CD4-positive, alpha-beta T cell treated with Interleukin-15 for 1 hour (primary cell): ENCODE measurements at places on chromosomes 6 and 20.

- DNase-seq = no peak
These were observed 170.0 kb downstream of the VEGFA start for GRCh38 chr6:43940071-43940392.

DNA sequence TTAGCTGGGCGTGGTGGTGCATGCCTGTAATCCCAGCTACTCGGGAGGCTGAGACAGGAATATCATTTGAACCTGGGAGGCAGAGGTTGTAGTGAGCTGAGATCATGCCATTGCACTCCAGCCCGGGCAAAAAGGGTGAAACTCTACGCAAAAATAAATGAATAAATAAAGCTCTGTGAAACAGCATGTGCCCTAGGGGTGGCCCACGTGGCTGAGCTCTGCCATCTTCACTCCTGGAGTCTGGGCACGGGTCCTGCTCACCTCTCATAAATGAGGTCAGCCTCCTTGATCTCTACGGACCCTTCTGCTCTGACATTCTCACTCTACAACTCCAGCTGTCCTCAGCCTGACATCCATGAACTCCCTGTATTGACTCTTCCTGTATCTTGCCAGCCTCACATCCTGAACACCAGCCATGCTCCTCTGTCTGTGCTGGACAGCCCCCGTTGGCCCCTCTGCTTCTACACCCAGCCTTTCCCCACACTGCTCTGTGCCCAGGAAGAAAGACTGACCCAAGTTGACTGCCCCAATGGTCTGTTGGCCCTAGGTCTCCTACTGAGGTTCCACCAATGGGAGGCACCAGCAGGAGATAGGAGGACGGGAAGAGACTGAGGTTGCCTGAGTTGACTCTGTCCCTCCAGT, 21.9 kb downstream of the CPNE5 start:
- no peak for DNase-seq

DNA sequence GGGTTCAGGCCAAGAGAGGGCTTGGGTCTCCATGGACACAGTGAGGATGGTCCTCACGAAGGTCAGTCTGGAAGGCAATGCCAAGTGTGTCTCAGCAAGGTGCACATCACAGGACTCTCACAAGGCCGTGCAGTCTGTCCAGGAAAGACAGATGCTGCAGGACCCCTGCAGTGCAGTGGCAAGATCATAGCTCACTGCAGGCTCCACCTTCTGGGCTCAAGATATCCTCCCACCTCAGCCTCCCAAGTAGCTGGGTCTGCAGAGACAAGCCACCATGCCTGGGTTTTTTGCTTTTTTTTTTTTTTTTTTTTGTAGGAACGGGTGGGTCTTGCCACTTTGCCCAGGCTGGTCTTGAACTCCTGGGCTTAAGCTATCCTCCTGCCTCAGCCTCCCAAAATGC, 26.4 kb downstream of the ZMYND8 start:
- no peak for DNase-seq

DNA sequence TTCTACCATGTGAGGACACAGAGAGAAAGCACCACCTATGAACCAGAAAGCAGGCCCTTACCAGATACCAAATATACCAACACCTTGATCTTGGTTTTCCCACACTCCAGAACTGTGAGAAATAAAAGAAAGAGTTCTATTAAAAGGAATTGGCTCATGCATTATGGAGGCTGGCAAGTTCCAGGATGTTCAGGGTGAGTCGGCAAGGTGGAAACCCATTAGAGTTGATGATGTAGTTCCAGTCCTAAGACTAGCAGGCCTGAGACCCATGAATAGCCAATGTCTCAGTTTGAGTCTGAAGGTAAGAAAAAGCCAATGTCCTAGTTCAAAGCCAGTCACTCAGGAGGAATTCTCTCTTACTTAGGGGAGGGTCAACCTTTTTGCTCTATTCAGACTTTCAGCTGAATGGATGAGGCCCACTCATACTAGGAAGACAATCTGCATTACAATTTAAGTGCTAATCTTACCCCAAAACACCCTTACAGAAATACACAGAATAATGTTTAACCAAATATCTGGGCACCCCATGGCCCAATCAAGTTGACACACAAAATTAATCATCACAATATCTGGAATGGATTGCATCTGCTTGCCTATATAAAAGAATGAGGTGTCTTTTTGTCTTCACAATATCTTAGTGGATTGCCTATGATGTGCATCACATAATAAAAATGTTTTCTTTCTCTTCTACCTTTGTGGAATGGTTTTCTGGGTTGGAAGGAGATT, 5.5 kb upstream of the TAAR1 start:
- no peak for DNase-seq

DNA sequence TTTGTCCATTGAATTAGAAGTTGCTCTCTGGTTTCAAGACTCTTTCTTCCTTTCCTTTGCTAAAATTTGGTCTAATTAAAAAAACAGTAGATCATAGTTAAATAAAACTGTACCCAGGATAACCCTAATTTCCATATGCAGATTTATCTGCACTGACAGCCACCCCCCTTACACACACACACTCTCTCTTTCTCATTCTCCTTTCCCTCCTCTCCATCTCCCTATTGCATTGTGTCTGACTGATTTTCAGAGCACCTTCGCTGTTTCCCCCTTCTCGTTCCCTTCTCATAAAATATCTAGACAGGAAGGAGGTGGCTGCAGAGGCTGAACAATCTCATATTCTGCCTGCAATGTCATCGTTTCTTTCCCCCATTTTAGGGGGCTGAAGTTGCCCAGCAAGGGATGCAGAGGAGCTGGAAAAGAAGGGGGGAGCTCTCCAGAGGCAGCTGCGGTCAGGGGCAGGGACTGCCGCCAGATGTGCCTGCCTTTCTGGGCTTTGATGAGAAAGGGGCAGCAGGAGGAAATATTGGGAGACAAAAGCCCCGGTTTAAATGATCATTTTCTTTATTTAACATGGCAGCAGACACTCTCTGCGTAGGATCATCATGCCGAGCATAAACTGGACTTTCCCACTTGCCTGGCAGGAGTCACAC, 22.5 kb upstream of the MMS22L start:
- DNase-seq = no peak

- DNase-seq = no peak
These were observed 36.5 kb downstream of the JARID2 start for GRCh38 chr6:15282334-15282733.

- DNase-seq = no peak
These were observed 277.9 kb upstream of the BMP2 start for GRCh38 chr20:6489361-6490171.

GRCh38 chr20:55919319-55919718, 86.0 kb downstream of the CBLN4 start:
- no peak for DNase-seq

DNA sequence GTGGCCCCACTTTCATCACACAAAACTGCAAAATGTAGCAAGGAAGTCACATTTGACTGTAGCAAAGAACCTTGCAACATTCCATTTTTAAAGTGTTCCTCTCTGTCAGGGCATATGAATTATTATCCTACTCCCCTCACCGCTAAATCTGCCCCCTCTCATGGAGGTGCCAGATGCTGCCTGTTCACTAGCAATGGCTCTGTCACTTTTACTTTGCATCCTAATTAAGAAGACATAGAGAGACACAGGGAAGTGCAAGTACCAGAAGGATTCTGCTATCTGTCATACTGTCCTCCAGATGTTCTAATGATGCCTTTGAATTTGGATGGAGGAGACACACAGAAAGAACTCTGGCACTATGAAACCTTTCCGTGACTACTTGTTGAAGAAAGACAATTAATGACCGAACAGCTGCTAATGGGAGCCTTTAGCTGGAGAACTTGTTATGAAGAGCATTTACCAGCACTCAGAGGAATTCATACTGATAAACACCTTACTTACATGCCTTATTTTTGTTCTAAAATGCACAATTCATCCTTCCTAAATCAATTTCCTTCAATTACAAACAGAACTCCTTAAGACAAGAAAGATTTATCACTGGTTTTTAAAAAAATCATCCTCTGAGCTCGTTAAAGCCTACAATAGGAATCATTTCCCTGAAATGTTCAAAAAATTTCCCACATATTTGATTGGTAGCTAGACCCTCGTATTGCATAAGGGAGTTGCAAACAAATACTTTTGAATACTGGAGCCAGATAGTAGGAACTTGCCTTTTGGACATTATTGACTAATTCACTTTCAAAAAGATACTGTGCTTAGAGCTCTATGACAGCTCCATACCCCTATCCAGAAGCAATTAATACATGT, 292.6 kb downstream of the UBE3D start:
- DNase-seq = no peak

DNA sequence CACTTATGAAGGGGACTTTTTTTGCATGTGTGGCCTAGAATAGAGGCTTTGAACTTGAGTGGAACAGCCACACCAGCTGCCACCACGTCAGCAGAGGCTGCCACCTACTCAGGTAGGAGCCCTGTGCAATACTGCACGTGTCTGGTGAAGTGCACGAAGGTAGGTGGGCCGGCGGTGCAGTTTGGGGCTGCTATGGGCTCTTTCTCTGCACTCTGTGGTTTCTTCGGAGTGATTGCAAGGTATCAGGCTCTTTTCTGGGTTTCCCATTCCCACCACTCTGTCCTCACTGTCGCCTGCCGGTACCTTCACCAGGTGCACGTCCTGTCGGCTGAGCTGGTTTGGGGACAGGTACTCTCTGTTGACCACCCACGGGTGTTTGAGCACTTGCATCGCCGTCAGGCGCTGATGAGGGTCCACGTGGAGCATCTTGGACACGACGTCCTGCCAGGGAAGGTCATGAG, 30.8 kb upstream of the MPC1 start:
- no peak for DNase-seq

DNA sequence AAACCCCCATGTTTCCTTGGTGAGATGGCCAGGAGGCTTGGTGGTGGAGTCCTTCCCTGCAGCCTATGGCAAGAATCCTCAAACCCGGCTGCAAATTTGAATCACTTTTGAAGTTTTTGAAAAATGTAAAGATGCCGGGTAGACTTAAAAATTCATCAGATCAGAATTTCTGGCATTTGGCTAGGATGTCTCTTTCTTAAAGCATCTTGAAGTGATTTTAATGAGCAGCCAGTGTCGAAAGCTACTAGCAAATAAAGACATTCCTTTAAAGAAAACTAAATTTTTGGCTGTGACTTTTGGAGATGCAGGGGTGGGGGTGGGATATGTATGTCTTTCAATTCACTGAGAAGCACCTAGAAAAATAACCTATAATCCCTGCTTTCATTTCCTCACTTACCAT, 25.6 kb upstream of the NOX3 start:
- no peak for DNase-seq

- DNase-seq = no peak
These were observed 35.3 kb downstream of the TFAP2B start for GRCh38 chr6:50853939-50854338.

GRCh38 chr20:53331151-53331973, 262.3 kb downstream of the ZNF217 start:
- no peak for DNase-seq

- no peak for DNase-seq
These were observed 992.4 kb upstream of the EYS start for GRCh38 chr6:66699385-66699784.

DNA sequence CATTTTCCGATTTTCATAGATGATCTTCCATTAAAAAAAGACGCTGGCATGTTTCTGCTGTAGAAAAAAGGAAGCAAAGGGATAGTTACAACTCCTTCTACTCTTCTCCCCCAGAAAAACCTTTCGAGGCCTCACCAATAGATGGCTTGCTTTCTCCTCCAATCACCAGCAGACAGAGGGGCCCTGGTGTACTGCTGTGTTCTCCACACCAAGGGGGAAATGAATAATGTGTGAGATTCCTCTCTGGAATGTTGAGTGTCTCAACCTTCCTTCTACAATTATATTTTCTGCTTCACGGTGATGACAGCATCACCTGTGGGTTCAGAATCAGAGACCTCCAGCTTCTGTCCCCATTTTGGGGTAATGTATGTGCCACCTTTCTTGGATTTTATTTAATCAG, 185.7 kb upstream of the FLRT3 start:
- no peak for DNase-seq

DNA sequence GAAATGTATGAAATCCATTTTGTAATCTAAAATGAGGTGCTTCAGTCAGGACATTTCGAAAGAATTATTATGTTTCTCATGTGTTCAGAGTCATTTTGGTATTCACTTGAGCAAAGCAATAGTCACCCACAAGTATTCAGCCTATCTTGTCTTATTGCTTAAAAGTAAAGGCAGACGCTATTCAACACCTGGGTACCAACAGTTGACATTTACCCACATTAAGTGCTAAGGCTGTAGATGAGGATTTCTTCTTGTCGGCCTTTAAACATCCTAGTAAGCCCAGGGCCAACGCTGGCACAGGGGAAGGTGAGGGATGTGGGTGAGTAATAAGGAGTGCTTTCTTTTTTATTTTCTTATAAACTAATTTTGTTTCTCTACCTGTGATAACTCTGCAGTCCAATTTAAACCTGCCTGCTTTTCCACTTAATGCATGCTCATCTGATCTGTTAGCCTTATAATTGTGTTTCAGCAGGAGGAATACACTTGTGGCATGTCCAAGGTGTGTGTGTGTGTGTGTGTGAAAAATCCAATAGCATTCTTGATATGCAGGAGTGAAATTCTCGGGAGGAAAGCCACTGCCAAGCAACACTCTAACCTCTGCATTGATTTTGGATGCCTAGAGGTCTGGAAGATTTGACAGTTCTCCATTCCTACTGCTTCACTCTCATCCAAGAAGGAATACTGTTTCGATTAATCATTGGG, 252.0 kb downstream of the SOX4 start:
- DNase-seq = no peak

DNA sequence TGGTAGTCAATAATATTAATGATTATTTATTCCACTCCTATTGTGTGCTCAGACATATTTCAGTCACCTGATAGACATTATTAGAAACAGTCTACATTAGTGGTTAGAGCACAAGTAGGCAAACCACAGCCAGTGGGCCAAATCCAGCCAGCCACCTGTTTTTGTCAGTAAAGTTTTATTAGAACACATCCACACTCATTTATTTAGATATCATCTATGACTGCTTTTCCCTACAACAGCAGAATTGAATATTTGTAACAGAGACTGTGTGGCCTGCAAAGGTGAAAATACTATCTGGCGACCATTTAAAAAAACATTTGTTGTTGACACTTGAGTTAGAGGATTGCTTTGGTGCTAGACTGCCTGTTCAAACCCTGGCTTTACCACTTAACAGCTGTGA, 220.0 kb upstream of the ZFP64 start:
- no peak for DNase-seq

- DNase-seq = peak; percentile 11
These were observed 52.2 kb downstream of the MYH7B start for GRCh38 chr20:35007891-35008290.

DNA sequence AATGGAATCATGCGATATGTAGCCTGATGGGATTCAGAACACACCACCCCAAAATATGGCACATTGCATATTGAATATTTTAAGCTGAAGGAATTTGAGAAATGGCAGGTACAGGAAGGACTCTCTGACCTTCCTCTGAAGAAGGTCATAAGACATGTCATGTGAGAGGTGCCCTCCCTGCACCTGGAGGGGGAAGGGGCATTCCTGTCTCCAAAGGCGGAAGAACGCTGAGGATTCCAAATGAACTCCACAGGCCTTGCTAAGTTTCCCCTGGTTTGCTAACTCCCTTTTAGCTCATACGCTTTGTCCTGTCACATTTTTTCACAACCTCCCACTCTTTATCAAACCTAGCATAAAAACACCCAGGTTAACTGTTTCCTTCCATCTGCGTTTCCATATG, 347.8 kb downstream of the CDKAL1 start:
- no peak for DNase-seq
